ENCODE measurements at places on chromosomes 13 and 19.

DNA sequence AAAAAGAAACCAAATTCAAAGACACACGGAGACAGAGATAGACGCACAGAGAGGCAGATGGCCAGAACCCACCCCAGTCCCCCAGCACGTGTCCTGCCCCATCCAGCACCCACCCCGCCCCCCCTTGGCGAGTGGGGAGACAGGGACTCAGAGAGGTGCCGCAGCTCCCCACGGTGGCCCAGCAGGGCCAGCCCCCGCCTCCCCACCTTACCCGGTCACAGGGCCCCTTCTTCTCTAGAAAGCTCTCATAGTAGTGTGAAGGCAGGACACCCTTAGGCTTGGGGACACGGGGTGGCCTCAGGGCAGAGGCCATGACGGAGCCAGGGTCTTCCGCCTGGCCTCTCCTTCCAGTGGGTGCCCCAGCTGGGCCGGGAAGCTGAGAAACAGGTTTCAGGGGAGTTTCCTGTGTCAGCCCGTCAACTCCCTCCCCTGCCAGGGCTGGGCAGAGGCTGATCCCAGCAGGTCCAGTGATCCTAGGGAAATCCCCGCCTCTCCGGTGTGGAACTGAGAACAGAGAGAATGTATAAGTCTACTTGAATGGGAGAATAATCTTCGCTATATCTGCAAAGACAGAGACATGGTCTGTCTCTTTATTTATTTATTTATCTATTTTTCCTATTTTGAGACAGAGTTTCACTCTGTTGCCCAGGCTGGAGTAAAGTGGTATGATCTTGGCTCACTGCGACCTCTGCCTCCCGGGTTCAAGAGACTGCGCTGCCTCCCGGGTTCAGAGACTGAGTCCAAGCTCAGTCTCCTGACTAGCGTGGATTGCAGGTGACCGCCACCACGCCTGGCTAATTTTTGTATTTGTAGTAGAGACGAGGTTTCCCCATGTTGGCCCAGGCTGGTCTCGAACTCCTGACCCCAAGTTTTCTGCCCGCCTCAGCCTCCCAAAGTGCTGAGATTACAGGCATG, at the start of gene STAP2:
Gene STAP2 (minus strand): TSS at position 387 of the 915 bp plus-strand sequence. CDS start 74 bp downstream, at position 313.
- no peak for DNase-seq

- no peak for DNase-seq
Measured at GRCh38 chr13:110562696-110563462, 1.4 kb upstream of the RAB20 start.

DNA sequence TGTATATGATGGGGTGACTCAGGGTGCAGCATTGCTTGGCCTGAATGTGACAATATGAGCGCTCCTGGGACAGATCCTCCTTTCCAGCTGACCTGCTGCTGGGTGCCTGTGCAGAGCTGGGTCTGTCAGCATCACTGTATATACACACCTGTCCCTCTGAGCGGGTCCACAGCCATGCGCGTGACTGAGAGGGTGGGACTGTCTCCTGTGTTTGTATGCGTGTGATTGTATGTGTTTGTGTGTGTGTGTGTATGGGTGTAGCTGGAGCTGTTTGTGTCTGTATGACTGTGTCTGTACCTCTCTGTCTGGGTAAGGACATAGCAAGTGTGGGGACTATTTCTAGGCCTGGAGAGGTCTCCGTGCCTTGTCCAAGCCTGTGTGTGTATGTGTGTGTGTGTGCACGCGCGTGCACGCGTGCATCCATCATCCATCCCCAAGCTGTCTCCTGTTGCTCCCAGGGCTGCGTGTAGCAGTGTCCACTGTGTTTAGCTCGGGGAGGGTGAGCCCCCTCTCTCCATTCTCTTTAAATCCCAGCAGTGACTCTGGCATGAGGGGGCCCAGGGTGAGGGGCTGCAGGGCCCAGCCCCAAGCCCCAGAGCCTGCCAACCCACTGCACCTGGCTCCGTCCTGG, 8.3 kb downstream of the IGLON5 start:
- DNase-seq, result no peak

DNA sequence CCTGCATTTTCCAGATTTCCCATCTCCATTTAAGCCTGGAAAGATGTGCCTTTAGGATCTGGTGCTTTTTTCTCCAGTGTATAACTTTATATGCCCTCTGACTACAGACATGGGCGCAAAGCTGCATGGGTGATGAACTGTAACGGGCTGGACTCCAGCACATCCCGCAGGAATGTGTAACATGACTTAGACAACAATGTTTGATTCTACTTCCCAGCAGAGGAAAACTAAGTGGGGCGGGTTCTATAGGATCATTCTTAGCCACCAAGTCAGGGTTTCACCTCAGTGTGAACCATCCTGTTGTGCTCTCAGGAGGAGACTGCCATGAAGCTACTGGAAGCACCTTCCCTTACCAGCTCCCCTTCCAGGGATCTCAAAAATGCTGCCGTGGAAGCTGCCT, 93.2 kb upstream of the SERP2 start:
- DNase-seq, result no peak

DNA sequence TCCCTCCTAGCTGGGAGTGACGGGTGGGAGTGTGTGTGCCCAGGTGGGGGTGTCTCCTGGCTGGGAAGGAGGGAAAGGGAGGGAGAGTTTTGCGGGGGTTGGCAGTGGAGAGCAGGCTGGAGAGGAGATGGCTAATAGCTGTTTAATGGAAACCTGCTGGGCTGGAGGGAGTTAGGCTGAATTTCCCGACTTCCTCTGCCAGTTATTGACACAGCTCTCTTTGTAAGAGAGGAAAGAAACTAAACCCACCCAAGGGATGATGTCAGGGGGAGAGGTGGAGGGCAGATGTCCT, 10.2 kb upstream of the ILF3 start:
- no peak for DNase-seq

DNA sequence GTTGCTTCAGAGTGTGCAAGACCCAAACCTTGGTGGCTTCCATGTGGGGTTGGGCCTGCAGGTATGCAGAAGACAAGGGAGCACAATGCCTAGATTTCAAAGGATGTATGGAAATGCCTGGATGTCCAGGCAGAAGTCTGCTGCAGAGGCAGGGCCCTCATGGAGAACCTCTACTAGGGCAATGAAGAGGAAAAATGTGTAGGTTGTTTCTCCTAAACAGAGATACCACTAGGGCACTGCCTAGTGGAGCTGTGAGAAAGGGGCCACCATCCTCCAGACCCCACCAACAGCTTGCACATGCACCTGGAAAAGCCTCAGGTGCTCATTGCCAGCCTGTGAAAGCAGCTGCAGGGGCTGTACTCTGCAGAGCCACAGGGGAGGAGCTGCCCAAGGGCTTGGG, 532.6 kb upstream of the GPC6 start:
- no peak for DNase-seq

- DNase-seq, result no peak
Measured at GRCh38 chr13:42808341-42808940, 27.1 kb downstream of the FAM216B start.

GRCh38 chr19:44575116-44575700, 38.2 kb upstream of the IGSF23 start:
- DNase-seq, result no peak

DNA sequence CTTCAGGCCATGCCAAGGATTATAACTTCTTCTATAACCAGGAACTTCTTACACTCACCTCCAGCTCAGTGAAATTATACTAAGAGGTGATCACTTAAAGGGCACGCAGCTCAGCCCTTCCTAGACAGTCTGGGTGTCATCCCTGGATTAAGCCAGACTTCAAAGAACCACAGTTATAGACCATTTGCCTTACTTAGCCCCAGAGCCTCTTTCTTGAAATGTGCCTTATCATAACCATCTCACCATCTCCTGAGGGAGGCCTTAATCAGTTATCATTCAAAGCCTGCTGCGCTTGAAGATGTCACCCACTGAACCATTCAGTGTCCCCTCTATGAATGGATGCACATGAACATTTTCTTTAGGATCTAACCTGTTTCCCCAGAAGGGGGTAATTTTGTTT, 10.1 kb upstream of the DHRS12 start:
- no peak for DNase-seq

Measured in activated T-helper 9 cell treated with anti-CD3 and anti-CD28 coated beads, Interleukin-2, amount 50 U/mL, for 16 hours (primary cell).